Skeletal muscle cell (primary cell): ENCODE measurements at places on chromosomes 2 and 18.

DNA sequence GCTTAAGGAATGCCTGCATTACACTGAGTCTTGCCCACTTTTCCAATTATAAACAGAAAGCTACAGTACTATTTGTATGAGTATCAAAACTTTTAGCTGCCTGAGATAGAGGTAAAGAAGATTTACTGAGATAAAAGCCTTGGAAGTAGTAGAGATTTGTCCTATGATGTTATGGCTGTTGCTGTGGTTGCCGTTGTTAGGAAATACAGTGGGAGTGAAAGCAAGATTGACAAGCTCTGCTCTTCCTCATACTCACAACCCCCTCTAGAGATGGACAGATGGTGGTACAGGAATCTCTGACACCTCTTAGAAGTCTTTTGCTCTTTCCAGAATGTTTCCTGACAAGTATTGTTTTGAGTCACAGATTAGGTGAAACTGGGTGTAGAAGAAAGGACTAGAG, 242.5 kb downstream of the RPIA start:
- no peak for DNase-seq

GRCh38 chr2:42969231-42970150, 177.1 kb upstream of the HAAO start:
- peak; percentile 92 for DNase-seq

DNA sequence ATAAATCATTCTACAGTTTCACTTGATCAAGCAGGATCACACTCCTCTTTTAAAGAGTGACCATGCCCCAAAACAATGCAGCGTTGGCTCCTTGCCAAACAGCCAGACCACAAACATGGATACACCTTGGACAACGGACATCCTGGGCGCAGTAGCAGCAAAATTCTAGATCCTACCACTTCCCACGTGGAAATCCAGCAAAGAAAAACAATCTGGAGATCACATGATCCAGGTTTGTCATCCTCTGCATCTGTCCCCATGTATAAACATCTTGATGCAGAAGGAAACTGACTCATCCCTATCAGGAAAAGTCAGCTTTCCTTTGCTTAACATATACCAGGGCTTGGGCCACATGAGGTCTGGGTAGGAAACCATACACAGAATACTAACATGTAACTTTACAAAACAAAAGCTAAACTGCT, 53.1 kb downstream of the ZNF521 start:
- peak; percentile 91 for DNase-seq

GRCh38 chr2:26407526-26407925, 5.8 kb downstream of the DRC1 start:
- DNase-seq = no peak

GRCh38 chr2:84844141-84844540, 36.7 kb downstream of the TRABD2A start:
- DNase-seq = no peak

GRCh38 chr18:22211657-22212056, 42.3 kb downstream of the GATA6 start:
- DNase-seq = no peak

- DNase-seq = peak; percentile 41
Observed at GRCh38 chr2:71831193-71831577, 316.5 kb downstream of the CYP26B1 start.

- DNase-seq = no peak
Observed at GRCh38 chr18:63085611-63086010, 234.0 kb downstream of the BCL2 start.

DNA sequence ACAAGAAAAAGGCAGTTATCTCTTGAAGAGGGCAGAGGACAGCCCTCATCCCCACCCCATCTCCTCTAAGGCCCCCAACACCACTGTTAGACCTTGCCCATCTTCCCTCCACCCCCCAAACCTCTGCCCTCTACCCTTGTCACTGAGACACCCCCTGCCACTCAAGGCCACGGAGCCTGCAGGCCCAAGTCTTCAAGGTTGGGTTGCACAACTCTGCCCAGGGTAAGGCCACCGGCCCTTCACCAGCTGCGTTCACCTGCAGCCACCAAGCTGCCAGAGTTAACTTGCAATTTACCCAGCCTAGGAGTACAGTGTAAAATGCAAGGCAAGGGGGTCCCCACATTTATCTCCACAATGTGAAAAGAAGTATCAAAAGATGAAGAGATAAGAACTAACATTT, 128.7 kb upstream of the PKDCC start:
- no peak for DNase-seq
